ENCODE measurements at places on chromosomes 11 and 22.
A peak's percentile ranks its signal among the peaks of the same experiment; 100 is the strongest.

DNA sequence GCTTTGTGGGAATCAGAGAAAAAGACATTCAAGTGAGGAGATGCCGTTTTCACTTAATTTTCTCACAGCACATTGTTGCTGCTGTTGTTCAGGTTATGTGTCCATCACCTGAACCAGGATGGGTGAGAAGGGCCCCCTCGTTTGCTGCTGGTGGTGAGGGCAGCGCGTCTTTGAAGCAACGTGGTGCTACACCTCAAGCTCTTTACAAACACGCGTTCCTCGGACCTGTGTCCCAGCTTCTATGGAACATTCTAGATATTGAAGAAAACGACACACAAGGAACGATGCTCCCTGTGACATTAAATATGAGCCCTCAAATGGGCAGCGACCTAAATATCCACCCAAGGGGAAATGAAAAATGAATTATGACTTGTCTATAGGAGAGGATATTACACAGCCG, 418.6 kb downstream of the MN1 start:
- DNase-seq, result no peak
- H3K4me1 ChIP-seq, result no peaks in the 10 kb centered on the region
- H3K27ac ChIP-seq, result no peak overlapping the region
- peaks cover 5% of the 10 kb centered on the region for H3K27me3 ChIP-seq
- no peaks in the 10 kb centered on the region for H3K36me3 ChIP-seq

DNA sequence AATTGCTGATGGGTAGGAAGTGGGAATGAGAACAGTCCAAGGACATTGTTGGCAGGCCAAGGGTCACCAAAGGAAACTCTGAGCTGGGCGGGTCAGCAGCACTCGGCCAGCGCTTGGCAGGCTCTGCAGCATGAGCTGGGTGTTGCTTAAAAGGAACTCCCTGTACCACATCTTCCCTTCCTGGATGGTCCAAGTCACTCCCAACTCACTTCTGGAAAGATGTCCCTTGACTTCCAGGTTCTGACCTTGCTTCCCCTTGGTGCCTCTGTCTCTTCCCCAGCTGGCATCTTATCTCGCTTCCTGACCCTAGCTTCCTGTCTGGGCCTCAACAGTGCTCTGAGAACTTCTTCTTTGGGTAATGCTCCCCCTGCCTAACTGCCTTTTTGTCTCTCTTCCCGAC, 24.8 kb upstream of the SWAP70 start:
- H3K4me1 ChIP-seq, result no peaks in the 10 kb centered on the region
- H3K4me3 ChIP-seq, result no peak overlapping the region
- no peak for DNase-seq
- no peaks in the 10 kb centered on the region for H3K27me3 ChIP-seq

- H3K27ac ChIP-seq, result no peak overlapping the region
- peaks cover 14% of the 10 kb centered on the region for H3K4me1 ChIP-seq
- H3K36me3 ChIP-seq, result peaks cover 12% of the 10 kb centered on the region
- no peak overlapping the region for H3K4me3 ChIP-seq
Observed at GRCh38 chr11:108825381-108825780, 160.5 kb downstream of the DDX10 start.

GRCh38 chr11:15276621-15277020, 161.9 kb downstream of the INSC start:
- H3K4me1 ChIP-seq, result no peaks in the 10 kb centered on the region
- no peak overlapping the region for H3K4me3 ChIP-seq
- H3K27me3 ChIP-seq, result peaks cover 29% of the 10 kb centered on the region
- DNase-seq, result no peak

DNA sequence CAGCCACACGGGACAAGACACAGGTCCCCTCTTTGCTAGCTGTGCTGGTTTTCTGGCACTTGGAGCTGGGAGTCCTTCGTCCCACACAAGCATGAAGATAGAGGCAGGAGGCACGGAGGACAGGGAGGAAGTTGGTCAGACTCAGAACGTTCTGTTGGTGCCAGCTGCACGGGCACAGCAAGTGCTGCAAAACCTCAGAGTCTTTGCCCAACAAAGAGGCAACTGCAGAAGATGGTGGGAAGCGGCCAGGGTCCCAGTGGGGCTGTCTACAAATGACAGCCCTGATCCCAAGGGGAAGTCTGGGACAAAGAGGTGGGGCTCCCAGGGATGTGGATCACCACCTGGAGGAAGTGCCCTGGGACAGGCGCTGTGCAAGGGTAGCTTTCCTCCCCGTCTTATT, 9.4 kb upstream of the OSM start:
- H3K36me3 ChIP-seq, result no peaks in the 10 kb centered on the region
- H3K27ac ChIP-seq, result peak overlapping the region; percentile 78
- peaks cover 64% of the 10 kb centered on the region for H3K4me1 ChIP-seq
- no peaks in the 10 kb centered on the region for H3K27me3 ChIP-seq

DNA sequence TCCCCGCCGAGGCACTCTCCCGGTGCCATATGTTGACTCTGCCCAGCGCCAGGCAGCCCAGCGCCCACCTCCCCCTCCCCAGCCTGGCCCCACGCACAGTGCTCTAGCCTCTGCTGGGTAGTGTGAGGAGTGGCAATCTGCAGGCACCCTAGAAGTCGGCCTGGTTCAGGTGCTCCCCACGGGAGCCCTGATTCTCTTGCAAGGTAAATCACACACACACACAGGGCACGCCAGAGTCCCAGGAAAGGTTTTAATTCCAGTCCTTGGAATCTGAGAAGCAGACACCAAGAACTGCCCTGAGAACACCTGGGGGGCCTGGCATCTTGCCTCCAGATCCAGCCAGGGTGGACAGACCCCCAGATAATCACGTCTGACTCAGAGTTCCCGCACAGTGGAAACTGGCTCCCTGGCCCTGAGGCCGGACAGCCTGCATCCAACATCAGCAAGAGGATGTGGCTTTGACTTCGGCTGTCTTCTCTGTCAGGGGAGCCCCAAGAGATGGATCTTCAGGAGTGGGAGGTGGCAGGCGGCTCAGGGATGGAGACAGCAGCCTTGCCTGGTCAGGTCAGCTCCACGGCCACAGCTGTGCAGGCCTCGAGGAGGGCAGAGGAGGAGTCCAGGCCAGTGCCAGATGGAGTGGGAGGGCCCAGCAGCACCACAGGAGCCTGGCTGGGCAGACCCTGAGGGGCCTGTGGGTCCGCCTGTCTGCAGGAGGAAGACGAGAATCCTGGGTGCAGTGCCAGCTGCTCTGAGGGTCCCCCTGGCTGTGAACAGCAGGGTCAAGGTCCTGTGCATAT, 1.1 kb upstream of the RIN1 start:
- H3K27me3 ChIP-seq, result no peaks in the 10 kb centered on the region
- peak overlapping the region; percentile 96 for H3K4me3 ChIP-seq
- H3K27ac ChIP-seq, result peak overlapping the region; percentile 94
- peaks cover 36% of the 10 kb centered on the region for H3K4me1 ChIP-seq

DNA sequence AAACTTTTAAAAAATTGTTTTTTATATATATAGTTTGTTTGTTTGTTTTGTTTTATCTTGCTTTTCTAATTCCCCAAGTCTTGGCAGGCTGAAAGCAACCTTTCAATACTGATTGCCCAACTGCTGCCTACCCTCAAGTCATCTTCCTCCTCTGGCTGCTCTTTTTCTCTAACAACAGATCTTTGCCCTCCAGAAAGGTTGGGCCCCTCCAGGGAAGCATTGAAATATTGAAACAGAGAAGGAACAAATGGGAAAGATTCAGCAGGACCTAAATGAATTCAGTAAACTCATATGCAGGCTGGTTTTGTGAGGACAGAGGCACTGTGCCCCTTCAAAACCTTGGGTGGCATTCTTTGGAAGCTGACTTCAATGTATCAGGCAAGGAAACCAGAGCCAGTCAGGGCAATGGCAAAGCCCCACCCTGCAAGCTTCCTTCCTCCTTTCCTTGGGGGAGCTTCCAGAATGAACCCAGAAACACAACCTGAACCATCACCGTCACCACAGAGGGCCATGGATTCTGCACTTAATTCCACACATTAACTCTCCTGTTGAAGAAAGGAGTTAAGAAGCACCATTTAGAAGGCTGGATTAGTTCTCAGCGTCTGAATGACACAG, 815 bp upstream of the MS4A6A start:
- H3K4me3 ChIP-seq, result no peak overlapping the region
- no peak for DNase-seq
- peaks cover 7% of the 10 kb centered on the region for H3K36me3 ChIP-seq
- H3K4me1 ChIP-seq, result peaks cover 59% of the 10 kb centered on the region
- H3K27ac ChIP-seq, result no peak overlapping the region
- H3K27me3 ChIP-seq, result peaks cover 3% of the 10 kb centered on the region

DNA sequence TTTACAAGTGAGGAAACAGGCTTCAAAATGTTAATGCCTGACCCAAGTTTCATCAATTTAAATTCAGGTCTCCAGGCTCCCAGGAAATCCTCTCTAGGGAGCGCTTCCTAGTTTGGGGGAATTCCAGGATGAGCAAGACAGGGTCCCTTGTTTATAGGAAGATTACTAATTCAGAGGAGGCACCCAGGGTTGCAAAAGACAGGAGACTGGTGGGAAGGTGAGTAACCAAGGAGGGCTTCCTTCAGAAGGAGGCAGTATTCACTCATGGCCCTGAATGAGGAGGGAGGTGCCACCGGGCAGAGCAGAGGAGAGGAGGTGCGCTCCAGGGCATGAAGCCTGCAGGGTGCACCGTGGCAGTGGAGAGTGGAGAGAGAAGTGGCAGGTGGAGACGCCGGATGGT, 1.6 kb downstream of the TMEM132A start:
- peaks cover 20% of the 10 kb centered on the region for H3K27me3 ChIP-seq
- no peak for DNase-seq
- H3K27ac ChIP-seq, result no peak overlapping the region
- peak overlapping the region; percentile 58 for H3K4me3 ChIP-seq
- H3K4me1 ChIP-seq, result peaks cover 14% of the 10 kb centered on the region

- H3K4me1 ChIP-seq, result no peaks in the 10 kb centered on the region
- no peak overlapping the region for H3K27ac ChIP-seq
- no peak for DNase-seq
- peaks cover 10% of the 10 kb centered on the region for H3K27me3 ChIP-seq
- H3K36me3 ChIP-seq, result peaks cover 11% of the 10 kb centered on the region
- H3K4me3 ChIP-seq, result no peak overlapping the region
Observed at GRCh38 chr11:94241896-94242295, 62.5 kb upstream of the IZUMO1R start.

DNA sequence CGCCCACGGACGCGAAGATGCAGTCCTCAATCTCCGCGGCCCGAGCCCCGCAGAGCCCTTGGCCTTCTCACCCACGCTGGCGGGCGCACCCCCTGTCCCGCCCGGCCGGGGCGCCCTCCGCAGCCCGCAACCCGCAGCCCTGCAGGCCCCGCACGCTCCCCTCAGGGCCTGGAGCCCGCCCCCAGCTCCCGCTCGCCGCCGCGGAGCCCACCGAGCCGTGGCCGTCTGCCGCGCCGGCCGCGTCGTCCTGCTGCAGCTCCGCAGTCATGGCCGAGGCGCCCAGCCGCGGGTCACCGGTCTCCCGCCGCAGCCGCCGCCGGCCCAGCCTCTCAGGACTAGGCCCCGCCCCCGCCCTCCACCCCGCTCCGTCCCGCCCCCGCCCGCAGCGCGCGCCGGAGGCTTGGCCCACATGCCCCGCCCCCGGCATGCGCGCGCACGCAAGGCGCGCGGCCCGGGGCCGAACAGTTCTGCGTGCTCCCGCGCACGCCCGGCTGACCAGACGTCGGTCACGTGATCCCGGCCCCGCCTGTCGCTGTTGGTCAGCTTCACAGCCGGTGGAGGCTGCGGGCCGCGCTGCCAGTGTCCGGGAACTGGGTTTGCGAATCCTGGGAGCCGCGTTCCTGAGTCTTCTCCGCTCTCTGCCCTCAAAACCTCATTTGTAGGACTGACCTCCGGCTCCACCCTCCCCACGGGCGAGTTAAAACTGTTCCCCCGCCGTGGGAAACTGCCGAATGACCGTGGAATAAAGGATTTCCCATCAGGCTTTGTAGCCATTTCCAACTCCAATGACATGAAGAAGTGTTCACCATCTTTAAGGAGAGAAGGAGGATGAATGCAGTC, at the start of gene USP28:
Gene USP28 (minus strand): TSS at position 339 of the 840 bp plus-strand sequence. CDS start 71 bp downstream, at position 268.
- H3K4me1 ChIP-seq, result peaks cover 16% of the 10 kb centered on the region
- H3K4me3 ChIP-seq, result peak within 1 kb of the TSS; percentile 99
- peak within 1 kb of the TSS; percentile 98 for H3K27ac ChIP-seq
- DNase-seq, result peak; percentile 46
- no peaks in the 10 kb centered on the region for H3K36me3 ChIP-seq

DNA sequence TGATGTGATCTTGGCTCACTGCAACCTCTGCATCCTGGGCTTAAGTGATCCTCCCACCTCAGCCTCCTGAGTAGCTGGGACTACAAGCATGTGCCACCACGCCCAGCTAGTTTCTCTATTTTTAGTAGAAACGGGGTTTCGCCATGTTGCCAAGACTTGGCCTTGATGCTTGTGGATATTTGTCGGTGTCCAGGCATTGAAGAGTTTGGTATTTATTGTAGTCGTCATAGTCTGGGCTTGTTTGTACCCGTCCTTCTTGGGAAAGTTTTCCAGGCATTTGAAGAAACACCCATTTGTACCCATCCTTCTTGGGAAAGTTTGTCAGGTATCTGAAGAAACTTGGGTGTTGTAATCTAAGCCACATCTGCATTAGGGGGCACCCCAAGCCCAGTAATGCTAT, 28.7 kb downstream of the FCHSD2 start:
- H3K36me3 ChIP-seq, result peaks cover 19% of the 10 kb centered on the region
- H3K27ac ChIP-seq, result no peak overlapping the region
- peaks cover 19% of the 10 kb centered on the region for H3K4me1 ChIP-seq
- DNase-seq, result no peak
- no peak overlapping the region for H3K4me3 ChIP-seq

DNA sequence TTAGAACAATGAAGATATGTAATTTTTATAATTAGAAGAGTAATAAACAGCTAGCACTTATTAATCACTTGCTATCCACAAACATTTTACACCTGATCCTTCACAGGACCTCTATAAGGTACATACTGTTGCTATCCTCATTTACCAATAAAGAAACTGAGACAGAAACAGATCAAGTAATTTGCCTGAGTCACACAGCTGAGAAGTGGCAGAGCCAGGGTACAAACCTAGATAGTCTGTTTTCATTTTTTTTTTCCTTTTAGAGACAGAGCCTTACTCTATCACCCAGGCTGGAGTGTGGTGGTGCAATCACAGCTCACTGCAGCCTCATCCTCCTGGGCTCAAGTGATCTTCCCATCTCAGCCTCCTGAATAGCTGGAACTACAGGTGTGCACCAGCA, 71.8 kb upstream of the PTH start:
- H3K4me3 ChIP-seq, result no peak overlapping the region
- H3K27me3 ChIP-seq, result peaks cover 11% of the 10 kb centered on the region
- H3K36me3 ChIP-seq, result peaks cover 21% of the 10 kb centered on the region
- H3K27ac ChIP-seq, result no peak overlapping the region

DNA sequence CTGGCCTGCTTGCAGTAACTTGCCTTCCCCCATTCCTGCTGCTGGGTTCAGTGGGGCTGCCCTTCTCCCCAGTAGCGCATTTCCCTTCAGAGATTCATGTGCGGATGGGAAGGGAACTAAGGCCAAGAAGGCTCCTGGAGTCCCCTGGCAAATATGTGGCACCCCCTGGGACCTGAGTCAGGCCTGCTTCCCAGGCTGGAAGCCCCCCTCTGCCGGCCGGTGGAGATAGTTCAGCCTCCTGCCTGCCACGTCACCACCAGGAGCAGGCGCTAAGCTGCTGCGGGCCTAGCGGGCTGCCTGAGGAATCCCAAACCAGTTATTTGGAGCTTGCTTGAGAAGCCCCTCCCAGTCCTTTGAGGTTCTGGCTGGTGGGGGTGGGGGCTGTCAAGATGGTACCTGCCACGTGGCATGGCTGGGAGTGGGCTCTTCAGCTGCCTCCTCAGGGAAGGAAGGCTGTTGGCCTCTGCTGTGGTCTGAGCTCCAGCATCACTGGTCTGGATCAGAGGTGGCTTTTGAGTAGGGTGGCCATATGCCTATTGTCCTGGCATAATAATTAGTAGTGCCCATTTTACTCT, 2.0 kb downstream of the SERPINH1 start:
- H3K4me1 ChIP-seq, result peaks cover 49% of the 10 kb centered on the region
- no peak for DNase-seq
- H3K36me3 ChIP-seq, result peaks cover 2% of the 10 kb centered on the region
- peak overlapping the region; percentile 98 for H3K4me3 ChIP-seq
- peak overlapping the region; percentile 61 for H3K27ac ChIP-seq

- no peak for DNase-seq
- H3K4me1 ChIP-seq, result no peaks in the 10 kb centered on the region
- no peaks in the 10 kb centered on the region for H3K27me3 ChIP-seq
- H3K27ac ChIP-seq, result no peak overlapping the region
Observed at GRCh38 chr11:17748044-17748443, 13.5 kb downstream of the KCNC1 start.

All from naive thymus-derived CD8-positive, alpha-beta T cell (primary cell).